KBM-7 (cell line): ENCODE measurements at places on chromosomes 13 and 19.

GRCh38 chr19:2549701-2550191 is 73.8 kb downstream of the GADD45B start:
- peak; percentile 93 for DNase-seq

GRCh38 chr19:2538096-2538757 is 62.3 kb downstream of the GADD45B start:
- no peak for DNase-seq

DNA sequence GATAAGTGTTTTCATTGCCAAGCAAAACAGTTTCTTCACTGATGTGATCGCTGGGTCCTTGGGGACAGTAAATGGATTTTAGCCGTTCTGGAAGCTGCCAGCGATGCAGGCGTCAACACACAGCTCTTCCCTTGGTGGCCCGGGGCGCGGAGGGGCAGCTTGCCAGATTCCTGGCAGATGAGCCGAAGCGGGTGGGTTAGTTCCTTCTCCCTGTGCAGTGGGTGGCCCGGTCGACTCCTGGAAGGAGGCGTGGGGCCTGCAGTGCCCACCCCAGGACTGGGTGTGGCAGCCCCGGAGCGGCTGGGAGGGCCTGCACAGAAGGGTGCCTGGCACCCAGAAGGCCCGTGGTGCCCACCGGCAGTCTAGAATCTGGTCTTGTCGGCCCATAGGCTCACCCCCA is 69.0 kb downstream of the KDM4B start:
- DNase-seq = no peak

DNA sequence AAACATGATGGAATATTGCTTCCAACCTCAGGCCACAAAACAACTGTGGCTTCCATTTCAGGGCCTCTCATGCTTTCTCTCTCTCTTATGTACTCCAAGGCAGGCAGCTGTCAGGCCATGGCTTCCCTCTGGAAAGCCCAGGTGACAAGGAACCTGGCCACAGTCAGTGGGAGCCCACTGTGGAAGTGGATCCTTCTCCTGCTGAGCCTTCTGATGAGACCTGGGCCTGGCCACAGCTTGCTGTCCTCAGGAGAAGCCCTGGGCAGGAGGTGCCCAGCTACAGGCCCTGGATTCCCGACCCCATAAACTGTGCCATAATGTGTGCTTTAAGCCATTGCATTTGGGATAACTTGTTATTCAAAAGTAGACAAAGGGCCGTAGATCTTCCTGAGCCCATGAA is 71.2 kb downstream of the SPACA7 start:
- DNase-seq = no peak

- no peak for DNase-seq
Measured at GRCh38 chr13:94030415-94031119, 448.9 kb downstream of the DCT start.

GRCh38 chr13:94620286-94620896 is 18.7 kb downstream of the GPR180 start:
- DNase-seq = peak; percentile 48

- DNase-seq = no peak
Measured at GRCh38 chr19:15639596-15639995, 1.1 kb upstream of the CYP4F3 start.

DNA sequence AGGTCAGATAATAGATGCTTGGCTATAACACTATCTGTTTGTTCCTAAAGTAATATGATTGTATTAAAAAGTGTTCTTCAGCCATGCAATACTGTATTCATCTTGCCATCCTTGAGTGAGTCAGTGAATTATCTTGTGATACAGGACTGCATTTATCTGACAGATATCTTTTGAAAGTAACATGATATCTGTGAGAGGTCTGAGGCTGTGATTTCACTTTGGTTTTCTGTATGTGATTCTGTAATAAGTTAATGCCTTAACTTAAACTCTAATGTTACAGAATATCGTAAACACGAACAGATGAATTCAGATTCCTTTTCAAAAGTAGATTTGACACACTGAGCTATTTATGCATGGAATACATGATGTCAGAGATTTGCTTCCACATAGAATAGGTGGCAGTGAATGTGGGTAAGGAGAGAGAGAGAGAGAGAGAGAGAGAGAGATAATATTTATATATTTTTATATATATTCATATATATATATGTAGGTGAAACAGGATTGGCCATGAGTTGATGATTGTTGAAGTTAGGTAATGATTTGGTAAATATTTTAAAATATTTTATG is 97.9 kb upstream of the RNF113B start:
- no peak for DNase-seq

DNA sequence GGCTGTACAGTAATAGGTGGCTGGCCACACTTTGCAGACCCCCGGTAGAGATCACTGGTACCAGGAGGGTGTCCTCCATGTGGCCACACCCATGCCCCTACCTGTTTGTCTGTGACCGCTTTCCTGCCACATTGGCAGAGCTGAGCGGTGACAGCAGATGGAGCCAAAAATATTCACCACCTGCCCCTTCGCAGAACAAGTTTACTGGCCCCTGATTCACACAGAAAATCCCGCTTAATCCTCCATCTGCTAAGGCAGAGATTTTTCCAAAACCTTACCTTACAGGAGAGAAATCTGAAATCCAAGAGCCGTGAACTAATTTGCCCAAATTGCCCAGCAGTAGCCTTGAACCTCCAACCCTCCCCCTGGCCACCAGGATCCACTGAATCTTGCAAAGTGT is 52.1 kb downstream of the MYO9B start:
- DNase-seq = no peak

DNA sequence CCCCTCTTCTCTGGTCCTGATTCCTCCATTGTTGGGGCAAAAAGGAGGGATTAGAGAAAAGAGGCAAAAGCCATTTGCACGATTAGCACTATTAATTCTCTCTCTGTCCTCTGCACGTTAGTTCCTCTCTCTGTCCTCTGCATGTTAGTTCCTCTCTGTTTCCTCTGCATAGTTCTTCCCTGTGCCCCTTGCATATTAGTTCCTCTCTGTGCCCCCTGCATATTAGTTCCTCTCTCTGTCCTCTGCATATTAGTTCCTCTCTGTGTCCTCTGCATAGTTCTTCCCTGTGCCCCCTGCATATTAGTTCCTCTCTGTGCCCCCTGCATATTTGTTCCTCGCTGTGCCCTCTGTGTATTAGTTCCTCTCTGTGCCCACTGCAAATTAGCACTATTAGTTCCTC is 847.2 kb upstream of the GPC6 start:
- peak; percentile 73 for DNase-seq

DNA sequence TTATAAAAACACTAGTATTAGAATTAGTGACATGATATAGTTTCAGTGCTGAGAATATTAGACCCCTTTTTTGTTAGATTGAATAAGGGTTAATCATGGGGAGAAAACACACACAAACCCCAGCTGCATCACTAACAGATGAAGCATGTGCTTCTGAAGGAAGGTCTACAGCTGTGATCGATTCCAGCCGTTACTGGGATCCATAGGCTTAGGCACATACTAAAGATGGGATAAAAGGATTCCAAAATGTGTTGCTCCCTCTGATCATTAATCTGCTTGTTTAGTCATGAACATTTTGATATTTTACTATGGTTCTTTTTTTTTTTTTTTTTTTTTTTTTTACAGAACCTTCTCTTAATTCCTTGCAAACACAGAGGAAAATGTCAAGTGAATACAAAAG is 1591.3 kb downstream of the EFNB2 start:
- DNase-seq = no peak

DNA sequence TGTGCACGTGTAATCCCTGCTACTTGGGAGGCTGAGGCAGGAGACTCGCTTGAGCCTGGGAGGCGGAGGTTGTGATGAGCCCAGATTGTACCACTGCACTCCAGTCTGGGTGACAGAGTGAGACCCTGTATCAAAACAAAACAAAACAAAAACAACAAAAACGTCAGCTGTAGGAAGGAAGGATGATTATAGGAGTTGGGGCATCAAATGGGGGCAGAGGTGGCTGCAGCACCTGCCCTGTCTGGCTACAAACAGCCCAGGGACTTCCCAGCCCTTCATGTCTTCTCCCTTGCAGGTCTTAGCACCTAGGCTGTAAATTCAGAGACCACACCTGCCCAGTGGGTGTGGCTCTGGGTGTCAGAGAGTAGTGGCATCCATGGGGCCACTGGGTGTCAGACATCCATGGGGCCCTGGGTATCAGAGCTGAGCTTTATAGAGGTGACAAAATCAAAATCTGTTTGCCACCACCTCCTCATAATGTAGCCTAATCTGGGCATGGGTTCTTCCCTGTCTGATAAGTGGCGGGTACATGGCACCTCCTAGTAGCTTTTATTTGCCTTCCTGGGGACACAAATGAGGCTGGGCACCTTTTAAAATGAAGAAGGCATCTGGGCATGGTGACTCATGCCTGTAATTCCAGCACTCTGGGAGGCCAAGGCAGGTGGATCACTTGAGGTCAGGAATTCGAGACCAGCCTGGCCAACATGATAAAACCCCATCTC is 4.7 kb upstream of the B3GNT3 start:
- DNase-seq = no peak

DNA sequence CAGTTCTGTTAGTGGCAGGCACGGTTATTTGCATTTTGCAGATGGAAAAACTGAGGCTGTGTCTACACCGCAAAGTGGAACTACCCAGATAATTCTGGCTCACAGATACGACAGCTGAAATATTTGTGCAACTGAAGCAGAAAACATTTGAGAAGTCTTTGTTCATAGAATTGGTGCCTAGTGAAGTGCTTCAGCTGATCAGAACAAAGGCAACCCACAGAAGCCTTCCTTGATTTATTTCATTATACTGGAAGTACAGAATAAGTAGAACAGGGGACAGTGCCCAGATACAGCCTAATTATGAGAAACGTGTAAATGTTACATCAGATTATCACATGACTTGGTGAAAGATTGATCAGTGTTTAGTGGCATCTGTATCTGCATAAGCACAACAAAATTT is 73.4 kb upstream of the RAP2A start:
- no peak for DNase-seq

- DNase-seq = no peak
Measured at GRCh38 chr19:18168673-18169381, 4.8 kb upstream of the IFI30 start.

DNA sequence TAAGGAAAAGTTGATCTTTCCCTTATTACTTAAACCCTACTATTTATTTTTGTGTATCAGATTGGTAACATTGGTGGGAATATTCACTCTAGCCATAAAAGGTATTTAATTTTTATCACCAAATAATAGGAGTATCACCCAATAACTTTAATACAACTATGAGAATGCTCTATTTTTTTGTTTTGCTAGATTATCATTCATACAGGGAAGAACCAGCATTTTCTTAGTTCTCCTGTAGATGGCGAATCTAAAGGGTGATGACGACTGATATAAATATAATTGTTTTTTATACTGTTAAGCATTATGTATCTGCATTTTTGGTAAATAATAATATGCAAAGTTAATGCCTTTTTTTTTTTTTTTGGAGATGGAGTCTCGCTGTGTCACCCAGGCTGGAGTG is 7.9 kb upstream of the FRY start:
- no peak for DNase-seq

DNA sequence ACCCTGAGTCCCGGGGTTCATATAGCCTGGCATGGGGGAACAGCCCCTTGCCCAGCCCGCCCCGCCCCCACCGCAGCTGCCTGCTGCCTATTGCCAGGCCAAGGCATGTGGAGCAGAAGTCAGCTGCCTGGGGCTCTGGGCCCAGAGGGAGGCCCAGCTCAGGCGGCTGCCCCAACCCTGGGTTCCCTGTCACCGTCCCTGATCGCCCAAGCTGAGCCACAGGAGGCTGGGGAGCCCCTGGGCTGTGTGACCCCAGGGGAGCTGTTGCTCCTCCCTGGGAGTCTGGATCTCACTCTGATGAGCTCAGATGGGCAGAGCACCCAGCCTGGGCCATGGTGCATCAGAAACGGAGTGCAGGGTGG is 1.4 kb downstream of the PLIN4 start:
- DNase-seq = no peak

DNA sequence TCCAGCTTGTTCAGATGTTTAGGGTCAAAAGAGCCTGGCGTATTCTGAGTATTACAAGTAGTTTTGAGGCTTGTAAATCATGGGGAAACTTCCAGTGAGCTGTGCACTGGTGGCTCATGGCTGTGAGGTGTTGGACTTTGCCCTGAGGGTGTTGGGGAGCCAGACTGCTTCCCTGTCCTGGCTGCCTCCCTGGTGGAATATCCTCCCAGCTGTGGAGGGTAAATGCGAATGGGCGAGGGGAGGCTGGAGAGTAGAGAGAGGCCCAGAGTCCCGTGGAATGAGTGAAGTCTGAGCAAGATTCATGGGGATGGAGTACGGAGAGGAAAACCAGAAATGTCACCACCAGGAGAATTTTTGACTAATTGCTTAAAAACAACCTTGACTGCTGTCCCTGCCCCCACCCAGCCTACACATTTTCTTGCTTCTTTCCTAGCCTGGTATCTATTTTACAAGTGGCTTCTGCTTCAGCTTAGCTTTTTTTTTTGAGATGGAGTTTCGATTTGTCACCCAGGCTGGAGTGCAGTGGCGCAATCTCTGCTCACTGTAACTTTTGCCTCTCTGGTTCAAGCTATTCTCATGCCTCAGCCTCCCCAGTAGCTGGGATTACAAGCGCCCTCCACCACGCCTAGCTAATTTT is 3.7 kb downstream of the SNRPA start:
- DNase-seq = no peak

DNA sequence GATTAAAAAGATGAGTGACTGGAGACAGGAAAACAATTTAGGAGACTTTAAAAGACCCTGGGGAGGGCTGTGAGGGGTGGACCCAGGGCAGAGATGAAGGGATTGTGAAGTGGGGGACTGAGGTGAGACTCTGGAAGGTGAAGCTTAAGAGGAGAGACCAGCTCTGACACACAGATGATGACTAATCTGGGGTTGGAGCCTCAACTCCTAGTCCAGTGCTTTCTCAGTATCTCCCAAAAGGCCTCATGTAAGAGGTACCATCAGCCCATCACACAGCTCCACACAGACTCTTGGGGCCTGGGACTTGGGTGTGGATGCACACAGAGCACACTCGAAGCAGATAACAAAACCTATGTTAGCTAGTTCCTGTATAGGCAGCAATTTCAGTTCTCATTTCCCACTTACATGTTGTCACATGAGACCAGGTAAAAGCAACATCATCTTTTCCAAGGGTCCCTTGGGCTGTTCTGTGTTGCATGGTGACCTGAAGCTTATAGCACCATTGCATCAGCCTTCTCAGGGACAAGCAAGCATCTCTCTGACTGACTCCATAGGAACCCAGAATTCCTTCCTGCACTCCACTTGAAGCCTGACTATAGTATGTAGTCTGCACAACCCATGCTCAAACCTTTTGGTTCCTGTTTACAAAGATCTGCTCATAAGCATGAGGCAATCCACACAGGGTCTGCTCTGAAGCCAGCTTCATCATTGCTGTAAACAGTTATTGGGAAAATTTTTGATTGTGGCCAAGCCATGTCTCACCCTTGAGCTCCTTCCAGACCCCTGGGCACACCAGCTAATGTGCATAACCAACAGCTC is 88.6 kb upstream of the MYCBP2 start:
- no peak for DNase-seq
